ENCODE measurements at places on chromosomes 1 and 21.
A peak's percentile ranks its signal among the peaks of the same experiment; 100 is the strongest.

- no peaks in the 10 kb centered on the region for H3K4me1 ChIP-seq
- no peak for DNase-seq
- no peaks in the 10 kb centered on the region for H3K27me3 ChIP-seq
- no peak overlapping the region for H3K4me3 ChIP-seq
- H3K36me3 ChIP-seq = no peaks in the 10 kb centered on the region
Measured at GRCh38 chr1:85850238-85850637, 142.0 kb upstream of the ZNHIT6 start.

GRCh38 chr1:15489052-15489736 lies 13.3 kb downstream of the CELA2B start:
- H3K4me1 ChIP-seq = no peaks in the 10 kb centered on the region
- H3K4me3 ChIP-seq = no peak overlapping the region
- no peaks in the 10 kb centered on the region for H3K36me3 ChIP-seq
- DNase-seq = no peak

DNA sequence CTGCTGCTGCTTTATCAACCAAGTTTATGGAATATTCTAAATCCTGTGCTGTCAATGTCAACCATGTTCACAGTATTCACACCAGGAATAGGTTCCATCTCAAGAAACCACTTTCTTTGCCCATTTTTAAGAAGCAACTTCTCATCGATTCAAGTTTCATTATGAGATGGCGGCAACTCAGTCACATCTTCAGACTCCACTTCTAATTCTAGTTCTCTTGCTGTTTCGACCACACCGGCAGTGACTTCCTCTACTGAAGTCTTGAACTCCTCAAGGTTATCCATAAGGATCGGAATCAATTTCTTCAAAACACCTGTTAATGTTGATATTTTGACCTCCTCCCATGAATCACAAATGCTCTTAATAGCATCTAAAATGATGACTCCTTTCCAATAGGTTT lies 39.7 kb upstream of the IFNLR1 start:
- no peaks in the 10 kb centered on the region for H3K27me3 ChIP-seq
- no peaks in the 10 kb centered on the region for H3K4me1 ChIP-seq
- H3K36me3 ChIP-seq = no peaks in the 10 kb centered on the region
- no peak overlapping the region for H3K27ac ChIP-seq

DNA sequence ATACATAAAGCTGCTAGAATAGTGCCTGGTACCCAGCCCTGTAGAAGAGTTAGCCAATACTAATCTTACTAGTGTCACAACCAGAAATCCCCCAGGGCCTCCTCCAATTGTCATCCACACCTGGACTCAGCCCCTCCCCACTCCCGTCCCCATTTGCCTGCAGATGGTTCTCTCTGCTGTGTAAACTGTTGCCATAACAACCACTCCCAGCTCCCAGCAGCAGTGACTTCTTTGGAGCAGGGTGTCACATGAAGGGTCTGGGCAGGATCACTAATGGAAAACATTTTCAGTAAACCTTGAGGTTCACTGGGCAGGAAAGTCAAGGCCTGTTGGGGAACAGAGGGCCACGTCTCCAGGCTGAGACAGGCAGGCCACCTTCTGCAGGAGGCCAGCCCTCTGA lies 126.0 kb upstream of the IPO9 start:
- peaks cover 4% of the 10 kb centered on the region for H3K4me1 ChIP-seq
- no peaks in the 10 kb centered on the region for H3K36me3 ChIP-seq
- no peaks in the 10 kb centered on the region for H3K27me3 ChIP-seq

- H3K4me3 ChIP-seq = no peak overlapping the region
- H3K36me3 ChIP-seq = no peaks in the 10 kb centered on the region
- DNase-seq = no peak
Measured at GRCh38 chr1:77557053-77557452, 125.4 kb downstream of the ZZZ3 start.

- no peaks in the 10 kb centered on the region for H3K27me3 ChIP-seq
- H3K4me3 ChIP-seq = no peak overlapping the region
- H3K4me1 ChIP-seq = no peaks in the 10 kb centered on the region
- no peak overlapping the region for H3K27ac ChIP-seq
- H3K36me3 ChIP-seq = no peaks in the 10 kb centered on the region
- no peak for DNase-seq
Measured at GRCh38 chr1:104797982-104798381, 1048.3 kb downstream of the AMY1C start.

GRCh38 chr1:223363057-223363855 lies 720 bp downstream of the SUSD4 start:
- no peak overlapping the region for H3K27ac ChIP-seq
- no peaks in the 10 kb centered on the region for H3K27me3 ChIP-seq
- peak; percentile 42 for DNase-seq
- peak overlapping the region; percentile 33 for H3K4me3 ChIP-seq

- H3K27ac ChIP-seq = no peak overlapping the region
- no peak overlapping the region for H3K4me3 ChIP-seq
Measured at GRCh38 chr1:98388441-98388840, 273.1 kb upstream of the SNX7 start.

DNA sequence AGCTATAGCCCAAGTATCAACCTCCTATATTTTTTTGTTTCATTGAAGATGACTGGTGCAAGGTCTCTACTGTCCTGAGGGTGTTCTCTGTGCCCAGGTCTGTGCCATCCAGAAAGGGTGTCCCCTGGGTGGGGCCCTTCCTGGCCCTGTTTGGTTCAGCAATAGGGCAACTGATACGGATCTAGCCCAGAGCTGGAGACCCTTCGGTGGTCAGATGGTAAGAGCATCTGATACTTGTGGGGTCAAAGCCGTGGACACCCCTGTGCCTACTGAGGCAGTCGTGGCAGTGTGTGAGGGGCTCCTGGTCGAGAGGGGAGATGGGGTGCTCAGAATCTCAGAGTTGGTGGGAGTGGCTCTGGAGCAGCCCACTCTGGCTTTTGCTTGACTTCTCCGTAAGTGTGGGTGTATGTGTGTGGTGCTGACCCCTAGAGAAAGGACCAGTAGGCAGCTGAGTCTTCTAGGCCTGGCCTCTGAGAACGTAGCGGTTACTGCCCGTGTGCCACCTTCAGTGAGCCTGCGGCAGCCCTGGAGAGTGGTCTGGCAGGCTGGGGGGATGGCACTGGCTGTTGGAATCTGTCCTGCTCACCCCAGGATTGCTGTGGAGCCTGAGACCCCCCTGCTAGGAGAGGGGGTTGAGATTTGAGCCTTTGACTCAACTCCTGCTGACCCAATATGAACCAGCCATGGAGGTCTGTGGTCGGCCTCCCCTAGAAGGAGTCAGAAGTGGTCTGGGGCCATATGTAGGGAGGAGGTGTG lies 2.7 kb downstream of the AMPD2 start:
- peak overlapping the region; percentile 93 for H3K4me3 ChIP-seq
- no peaks in the 10 kb centered on the region for H3K27me3 ChIP-seq
- H3K36me3 ChIP-seq = peaks cover 19% of the 10 kb centered on the region
- H3K27ac ChIP-seq = peak overlapping the region; percentile 96
- DNase-seq = no peak

DNA sequence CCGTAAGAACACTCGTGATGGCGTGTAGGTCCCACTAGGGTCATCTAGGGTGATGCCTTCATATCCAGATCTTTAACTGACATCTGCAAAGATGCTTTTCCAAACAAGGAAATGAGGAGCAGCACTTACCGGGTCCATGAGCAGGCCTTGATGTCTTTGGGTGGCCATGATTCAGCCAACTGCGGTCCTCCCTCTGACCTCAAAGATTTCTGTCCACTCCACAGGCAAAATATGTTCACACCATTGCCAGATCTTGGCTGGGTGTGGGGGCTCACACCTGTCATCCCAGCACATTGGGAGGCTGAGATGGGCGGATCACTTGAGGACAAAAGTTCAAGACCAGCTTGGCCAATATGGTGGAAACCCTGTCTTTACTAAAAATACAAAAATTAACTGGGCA lies 18.2 kb downstream of the TRPM2 start:
- no peak for DNase-seq
- no peaks in the 10 kb centered on the region for H3K27me3 ChIP-seq
- H3K36me3 ChIP-seq = no peaks in the 10 kb centered on the region
- H3K4me1 ChIP-seq = peaks cover 18% of the 10 kb centered on the region

DNA sequence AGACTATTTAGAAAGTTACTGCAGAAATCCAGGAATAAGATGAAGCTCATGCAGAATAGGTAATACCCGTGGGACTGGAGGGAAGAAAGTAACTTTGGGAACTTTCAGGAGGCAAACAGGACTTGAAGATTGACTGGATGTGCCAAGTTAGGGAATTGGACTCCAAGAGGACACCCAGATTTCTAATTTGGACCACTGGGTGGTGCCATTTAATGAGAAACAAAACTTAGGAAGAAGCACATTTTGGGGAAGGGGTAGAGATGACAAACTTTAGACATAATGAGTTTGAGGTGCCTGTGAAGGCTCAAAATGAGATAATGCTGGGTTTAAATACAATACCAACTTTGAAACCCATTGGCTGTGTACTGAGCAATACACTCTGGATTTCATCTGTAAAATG lies 3.3 kb upstream of the B4GALT3 start:
- peaks cover 80% of the 10 kb centered on the region for H3K4me1 ChIP-seq
- H3K27me3 ChIP-seq = no peaks in the 10 kb centered on the region
- no peak for DNase-seq
- H3K4me3 ChIP-seq = no peak overlapping the region

DNA sequence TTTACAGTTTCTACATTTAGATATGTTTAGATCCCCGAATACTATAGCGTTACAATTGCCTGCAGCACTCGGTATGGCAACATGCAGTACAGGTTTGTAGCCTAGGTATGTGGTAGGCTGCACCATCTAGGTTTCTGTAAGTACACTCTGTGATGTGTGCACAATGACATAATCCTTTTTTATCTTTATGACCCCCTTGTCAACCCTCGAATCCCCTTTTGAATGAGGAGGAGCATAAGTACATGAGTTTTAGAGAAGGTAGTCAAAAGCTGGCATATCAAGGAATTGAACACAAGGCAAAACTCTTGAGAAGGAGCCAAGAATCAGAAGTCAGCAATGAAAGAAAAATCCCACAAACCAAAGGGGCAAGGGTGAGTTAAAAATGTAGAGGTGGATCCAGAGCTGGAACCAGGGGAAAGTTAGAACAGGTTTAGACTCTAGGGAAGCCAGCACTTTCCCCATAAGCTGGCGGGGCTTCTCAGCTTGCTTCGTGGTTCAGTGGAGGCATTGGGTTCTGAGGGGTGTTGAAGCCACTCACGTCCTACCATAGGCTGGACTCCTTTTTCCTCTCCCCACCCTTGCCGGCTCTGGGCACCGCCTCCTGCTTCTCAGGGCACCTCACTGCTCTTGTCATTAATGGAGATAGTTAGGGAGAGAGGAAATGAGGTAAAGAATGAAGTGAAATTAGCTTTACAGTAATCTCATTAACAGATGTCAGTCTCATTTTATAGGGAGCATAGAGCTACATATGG lies 31.3 kb downstream of the OLFML3 start:
- H3K4me1 ChIP-seq = no peaks in the 10 kb centered on the region
- H3K27ac ChIP-seq = no peak overlapping the region
- no peaks in the 10 kb centered on the region for H3K27me3 ChIP-seq
- DNase-seq = no peak
- H3K4me3 ChIP-seq = no peak overlapping the region

- H3K36me3 ChIP-seq = no peaks in the 10 kb centered on the region
- H3K27me3 ChIP-seq = peaks cover 29% of the 10 kb centered on the region
- no peak overlapping the region for H3K4me3 ChIP-seq
- H3K4me1 ChIP-seq = peaks cover 21% of the 10 kb centered on the region
- no peak for DNase-seq
- H3K27ac ChIP-seq = no peak overlapping the region
Measured at GRCh38 chr1:156692441-156692924, 12.9 kb downstream of the CRABP2 start.

- H3K4me1 ChIP-seq = no peaks in the 10 kb centered on the region
- no peak for DNase-seq
- H3K27me3 ChIP-seq = no peaks in the 10 kb centered on the region
- no peak overlapping the region for H3K27ac ChIP-seq
Measured at GRCh38 chr1:7389906-7390603, 381.0 kb upstream of the VAMP3 start.

GRCh38 chr1:229869687-229870086 lies 197.4 kb upstream of the GALNT2 start:
- DNase-seq = no peak
- H3K4me3 ChIP-seq = no peak overlapping the region
- no peaks in the 10 kb centered on the region for H3K4me1 ChIP-seq
- H3K27me3 ChIP-seq = no peaks in the 10 kb centered on the region

GRCh38 chr1:82091729-82092128 lies 291.0 kb downstream of the ADGRL2 start:
- H3K27me3 ChIP-seq = no peaks in the 10 kb centered on the region
- no peaks in the 10 kb centered on the region for H3K4me1 ChIP-seq
- no peak for DNase-seq
- H3K36me3 ChIP-seq = no peaks in the 10 kb centered on the region
- no peak overlapping the region for H3K4me3 ChIP-seq

GRCh38 chr1:33623811-33624210 lies 151.4 kb downstream of the ZSCAN20 start:
- peaks cover 5% of the 10 kb centered on the region for H3K27me3 ChIP-seq
- no peaks in the 10 kb centered on the region for H3K4me1 ChIP-seq
- H3K27ac ChIP-seq = no peak overlapping the region
- no peak for DNase-seq

GRCh38 chr21:27001526-27001925 lies 34.6 kb upstream of the ADAMTS5 start:
- H3K4me3 ChIP-seq = no peak overlapping the region
- H3K27ac ChIP-seq = no peak overlapping the region
- H3K4me1 ChIP-seq = no peaks in the 10 kb centered on the region
- no peak for DNase-seq
- H3K36me3 ChIP-seq = no peaks in the 10 kb centered on the region
